Aorta (tissue), 5 donors: ENCODE measurements at places on chromosomes 7 and 10.

- no peak for DNase-seq
These were observed 166.9 kb downstream of the UBE2H start for GRCh38 chr7:129785685-129786514.

GRCh38 chr10:125034675-125035074 lies 92.8 kb downstream of the ZRANB1 start:
- DNase-seq = no peak

GRCh38 chr7:112959276-112959675 lies 127.4 kb downstream of the GPR85 start:
- DNase-seq = no peak

GRCh38 chr7:124566583-124566982 lies 199.0 kb downstream of the GPR37 start:
- DNase-seq = no peak
